ENCODE measurements at places on chromosomes 3 and 15. TPM values are rescaled to one million over a fixed set of nuclear protein-coding genes. Genes with fewer than 3 reads are reported as not detected.

DNA sequence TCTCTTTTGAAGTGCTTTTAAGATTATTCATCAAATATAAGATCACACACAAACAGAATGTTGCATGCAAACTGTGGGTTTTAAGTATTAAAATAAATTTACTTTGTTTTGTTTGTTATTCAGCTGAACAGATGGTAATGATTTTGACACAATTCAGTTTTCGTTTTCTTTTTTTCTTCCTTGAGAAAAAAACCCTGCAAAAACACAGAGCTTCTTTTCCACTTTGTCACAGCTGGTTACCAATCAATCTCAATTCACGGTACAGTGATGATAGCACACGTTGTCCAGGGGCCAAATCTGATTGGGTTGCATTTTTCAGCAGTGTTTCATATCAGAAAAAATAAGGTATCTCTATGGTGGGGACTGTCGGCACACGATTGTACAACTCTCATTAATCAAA lies 473.6 kb downstream of the ROBO2 start:
- no peak for DNase-seq

DNA sequence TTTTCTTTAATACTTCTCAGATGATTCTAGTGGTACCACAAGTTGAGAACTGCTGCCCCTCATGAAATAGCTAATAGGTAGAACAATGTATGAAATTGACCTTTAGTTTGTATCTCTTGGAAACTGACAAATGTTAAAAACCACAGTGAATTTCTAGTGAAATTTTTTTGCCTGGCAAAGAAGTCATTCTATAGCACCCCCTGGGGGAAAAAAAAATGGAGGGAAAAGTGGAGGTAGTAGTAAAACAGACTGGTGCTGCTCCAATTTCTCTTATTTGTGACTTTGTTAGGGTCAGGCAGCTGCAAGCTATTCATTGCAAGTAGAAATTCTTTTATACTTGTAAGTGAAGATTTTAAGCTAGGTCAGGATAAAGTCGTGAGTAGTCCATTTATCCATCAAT lies 605.0 kb downstream of the NLGN1 start:
- DNase-seq, result no peak

GRCh38 chr3:46667061-46667621 lies 26.3 kb downstream of the ALS2CL start:
- DNase-seq, result no peak

GRCh38 chr3:34022147-34022546 lies 223.7 kb downstream of the PDCD6IP start:
- DNase-seq, result no peak

DNA sequence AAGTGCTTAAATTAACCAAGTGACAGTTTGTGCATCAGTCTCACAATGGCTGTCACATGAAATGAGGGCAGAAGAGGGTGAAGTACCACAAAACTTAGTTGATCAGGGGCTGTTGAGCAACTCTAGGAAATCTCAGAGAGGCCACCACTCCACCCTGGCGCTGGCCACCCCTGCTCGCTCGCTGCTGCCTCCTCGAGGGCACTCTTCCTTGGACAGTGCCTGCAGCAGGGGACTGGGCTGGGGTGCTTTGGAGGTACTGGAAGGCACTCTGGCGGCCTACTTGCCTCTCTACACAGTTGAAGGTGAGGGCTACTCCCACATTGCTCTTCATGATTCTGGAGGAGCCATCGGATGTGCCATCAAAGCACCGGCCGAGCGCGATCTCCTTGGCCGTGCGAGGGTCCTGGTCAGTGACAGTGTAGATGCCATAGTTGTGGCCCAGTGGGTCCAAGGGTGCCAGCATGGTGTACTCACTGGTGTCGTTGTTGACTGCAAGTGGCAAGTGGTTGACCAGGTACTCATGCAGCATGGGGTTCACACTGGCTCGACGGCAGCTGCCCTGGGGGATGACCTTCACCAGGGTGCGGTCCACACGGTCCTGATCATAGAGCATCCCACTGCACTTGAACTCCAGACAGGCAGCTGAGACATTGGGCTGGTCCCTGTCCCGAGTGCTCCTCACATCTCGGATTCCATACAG lies 11.6 kb upstream of the CLPX start:
- no peak for DNase-seq

- DNase-seq, result no peak
Observed at GRCh38 chr3:42511736-42512135, 9.3 kb downstream of the VIPR1 start.

- DNase-seq, result peak; percentile 37
Observed at GRCh38 chr15:79872358-79873017, 24.3 kb downstream of the MTHFS start.

- no peak for DNase-seq
Observed at GRCh38 chr3:13057282-13058040, 15.8 kb downstream of the IQSEC1 start.

GRCh38 chr15:84669726-84670125 lies 11.7 kb upstream of the NMB start:
- DNase-seq, result no peak

- DNase-seq, result no peak
Observed at GRCh38 chr3:14434126-14434497, 31.7 kb downstream of the SLC6A6 start.

DNA sequence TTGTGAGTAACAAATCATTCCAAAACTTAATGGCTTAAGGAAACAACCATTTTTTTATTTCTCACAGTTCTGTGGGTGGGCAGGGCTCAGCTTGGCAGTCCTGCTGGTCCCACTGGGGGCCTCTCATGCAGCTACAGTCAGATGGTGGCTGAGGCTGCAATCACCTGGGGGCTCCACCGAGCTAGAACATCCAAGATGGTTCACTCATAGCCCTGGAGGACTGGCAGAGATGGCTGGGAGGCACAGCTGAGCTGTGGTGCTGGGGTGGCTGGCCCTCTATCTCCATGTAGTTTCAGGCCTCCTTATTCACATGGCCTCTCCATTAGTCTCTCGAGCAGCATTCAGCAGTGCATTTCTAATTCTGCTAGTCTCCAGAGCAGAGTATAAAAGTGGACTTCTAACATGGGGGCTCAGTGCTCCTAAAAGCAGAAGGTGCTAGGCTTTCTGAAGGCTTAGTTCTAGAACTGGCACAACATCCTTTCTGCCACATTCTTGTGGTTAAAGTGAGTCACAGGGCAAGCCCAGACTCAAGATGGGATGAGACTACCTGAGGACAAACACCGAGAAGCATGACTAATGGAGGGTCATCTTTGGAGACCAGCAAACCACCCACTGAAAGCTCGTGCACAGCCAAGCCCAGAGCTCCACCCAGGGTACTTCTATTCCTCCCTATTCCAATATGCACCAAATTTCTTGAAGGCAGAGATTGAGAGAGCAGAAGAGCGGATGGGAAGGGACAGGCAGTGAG lies 6.3 kb downstream of the CAV3 start:
- DNase-seq, result no peak

DNA sequence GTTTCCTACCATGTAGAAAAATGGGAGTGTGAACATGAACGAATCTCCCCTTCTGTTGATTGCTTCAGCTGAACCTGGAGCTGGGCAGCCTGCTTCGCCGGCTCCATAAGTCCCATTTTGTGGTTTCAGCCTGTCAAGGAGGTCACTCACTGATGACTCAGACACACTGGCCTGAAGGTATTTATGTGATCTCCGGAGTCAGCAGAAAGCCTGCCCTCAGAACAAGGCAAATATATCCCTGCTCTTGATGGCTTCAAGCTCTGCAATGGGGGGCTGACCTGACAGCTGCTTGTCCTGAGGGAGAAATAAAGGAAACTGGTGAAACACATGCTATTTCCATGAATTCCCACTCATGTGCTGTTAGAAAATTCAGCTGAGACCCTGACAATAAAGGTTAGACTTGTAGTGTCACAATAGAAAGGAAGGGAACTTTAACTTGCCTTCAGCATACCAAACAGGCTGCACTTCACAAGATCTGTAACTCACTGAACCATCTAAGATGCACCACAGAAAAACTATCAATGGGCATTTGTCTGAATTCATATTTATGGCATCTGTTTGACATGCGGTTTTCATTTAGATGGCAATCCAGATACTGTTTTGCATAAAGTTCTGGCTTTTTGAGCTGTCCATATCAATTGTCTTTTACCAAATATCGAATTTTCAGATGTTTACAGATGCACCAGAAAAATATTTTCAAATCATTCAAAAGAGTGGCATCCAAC lies 282.0 kb upstream of the VEPH1 start:
- no peak for DNase-seq

DNA sequence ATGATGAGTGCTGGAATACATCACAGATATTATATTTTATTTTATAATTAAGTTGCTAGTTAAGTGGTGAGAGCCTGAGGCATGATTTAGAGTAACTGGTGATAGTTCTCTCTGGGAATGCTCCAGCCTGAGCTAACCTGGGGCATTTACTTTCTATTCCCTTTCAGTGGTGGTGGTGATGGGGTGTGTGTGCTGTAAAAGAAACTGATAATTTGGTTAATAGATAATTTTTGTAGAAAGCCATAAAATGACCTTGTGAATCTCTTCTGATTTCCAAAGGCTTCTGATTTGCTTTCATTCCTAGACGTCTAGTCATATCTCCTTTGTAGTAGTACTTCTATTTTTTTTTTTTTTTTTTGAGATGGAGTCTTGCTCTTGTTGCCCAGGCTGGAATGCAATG lies 46.8 kb upstream of the DPPA4 start:
- no peak for DNase-seq

GRCh38 chr3:193068365-193068764 lies 150.7 kb upstream of the MB21D2 start:
- no peak for DNase-seq

DNA sequence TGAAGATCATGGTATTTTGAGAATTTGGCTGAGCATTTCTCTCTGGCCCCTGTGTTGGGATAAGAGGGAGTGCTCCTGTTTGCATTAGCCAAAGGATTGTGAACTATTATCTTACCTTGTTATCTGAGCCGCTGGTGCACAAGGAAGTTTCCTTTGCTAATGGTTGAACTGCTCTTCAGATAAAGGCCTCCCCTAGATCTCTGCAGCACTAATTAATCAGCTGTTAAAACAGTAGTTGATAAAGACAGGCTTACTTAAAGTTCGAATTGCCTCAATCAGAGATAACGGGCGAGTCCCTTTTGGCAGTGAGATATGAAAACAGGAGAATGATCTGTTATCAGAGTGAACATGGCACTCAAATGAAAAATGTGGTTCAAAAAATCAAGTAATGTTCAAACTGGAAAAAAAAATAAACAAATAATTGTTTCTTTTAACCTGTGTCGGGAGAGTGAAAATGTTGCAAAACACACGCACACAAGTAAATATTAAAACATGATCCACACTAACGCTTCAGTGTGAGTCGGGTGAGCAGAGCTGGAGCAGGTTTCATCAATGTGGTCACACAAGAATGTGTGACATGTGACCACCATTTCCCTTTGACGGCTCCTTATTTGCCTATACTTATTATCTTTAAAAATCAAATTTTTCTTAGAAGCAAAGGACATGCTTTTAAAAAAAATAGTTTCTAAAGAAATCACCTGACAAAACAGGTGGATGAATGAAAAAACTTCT lies 469.1 kb downstream of the SOX2 start:
- no peak for DNase-seq

DNA sequence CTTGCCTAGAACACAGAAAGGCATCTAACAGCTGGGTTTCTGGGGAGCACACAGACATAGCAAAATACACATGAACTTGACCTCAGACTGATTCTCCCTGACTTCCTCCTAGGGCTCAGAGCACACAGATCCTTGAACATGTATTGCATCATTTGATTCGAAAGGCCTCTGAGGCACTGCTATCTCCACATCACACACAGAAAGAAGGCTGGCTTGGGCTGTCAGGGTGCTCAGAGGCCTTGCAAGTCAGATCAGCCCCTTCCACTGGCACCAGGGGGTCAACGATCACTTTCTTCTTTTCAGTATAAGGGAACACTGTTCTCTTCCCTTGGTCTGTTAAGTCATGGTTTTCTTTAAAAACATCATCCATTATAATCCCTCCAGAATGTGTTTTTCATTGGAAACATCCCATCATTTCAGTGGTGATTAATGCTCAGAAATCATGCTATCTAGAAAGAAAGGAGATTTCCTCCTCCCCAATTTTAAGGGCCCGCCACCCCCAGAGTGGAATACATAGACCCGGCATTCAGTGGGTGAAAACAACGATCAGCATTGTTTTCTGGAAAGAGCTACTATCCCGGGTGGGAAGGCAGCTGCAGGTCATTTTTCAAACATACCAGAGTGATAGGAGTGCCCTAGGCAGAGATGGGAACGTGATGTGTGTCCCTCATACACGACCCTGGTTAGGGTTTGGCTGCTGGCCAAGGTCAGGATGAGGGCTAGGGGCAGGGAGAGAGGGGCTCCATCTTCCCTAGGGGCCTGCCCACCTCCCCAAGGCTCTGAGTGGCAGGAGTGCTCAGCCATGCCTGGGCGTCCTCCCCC lies 253.3 kb upstream of the LYSMD4 start:
- DNase-seq, result no peak

DNA sequence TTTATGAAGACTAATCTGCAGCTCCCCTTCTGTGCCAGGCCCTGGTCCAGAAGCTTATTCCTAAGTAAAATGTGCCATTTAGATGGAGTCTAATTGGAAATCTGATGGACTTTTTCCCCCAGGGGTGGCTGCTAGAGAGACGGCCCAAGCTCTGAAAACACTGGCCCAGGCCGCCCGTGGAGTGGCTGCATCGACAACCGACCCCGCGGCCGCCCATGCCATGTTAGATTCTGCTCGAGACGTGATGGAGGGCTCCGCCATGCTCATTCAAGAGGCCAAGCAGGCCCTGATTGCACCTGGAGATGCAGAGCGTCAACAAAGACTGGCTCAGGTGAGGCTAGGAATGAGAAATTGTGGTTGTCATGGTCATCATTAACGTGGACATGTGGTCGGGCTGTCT lies 305.8 kb upstream of the TPM1 start:
- DNase-seq, result no peak

DNA sequence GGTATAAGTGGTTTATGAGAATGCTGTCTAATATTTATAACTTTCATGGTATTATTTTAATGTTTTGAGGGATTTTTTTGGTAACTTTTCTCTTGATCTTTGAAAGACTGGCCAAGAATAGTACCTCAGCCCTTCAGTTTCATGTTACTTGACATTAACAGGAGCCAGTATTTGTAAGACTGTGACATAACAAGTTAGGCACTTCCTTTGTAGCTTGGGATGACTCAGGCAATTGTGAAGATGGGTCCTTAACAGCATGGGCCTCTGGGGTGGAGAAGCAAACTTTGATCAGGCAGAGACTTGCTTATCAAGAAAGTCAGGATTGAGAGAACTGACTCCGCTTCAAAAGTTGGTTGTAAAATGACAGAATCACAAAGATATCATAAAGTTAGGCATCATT lies 9.5 kb downstream of the LRRC49 start:
- no peak for DNase-seq

GRCh38 chr3:39405687-39406367 lies 693 bp upstream of the RPSA start:
- no peak for DNase-seq

GRCh38 chr3:176839466-176839865 lies 357.8 kb downstream of the TBL1XR1 start:
- DNase-seq, result no peak

GRCh38 chr15:92277776-92278175 lies 115.9 kb upstream of the ST8SIA2 start:
- DNase-seq, result no peak

Gene BTLA
- polyA plus RNA-seq, result 18.6 TPM

Gene RHOV
- polyA plus RNA-seq, result not detected

Gene GABRA5
- polyA plus RNA-seq, result not detected

Gene GAP43
- polyA plus RNA-seq, result not detected

Gene IQCB1
- polyA plus RNA-seq, result 18.7 TPM

Gene NEIL1
- polyA plus RNA-seq, result 2.6 TPM

Gene C2CD4B
- polyA plus RNA-seq, result not detected

Gene ITGB5
- polyA plus RNA-seq, result not detected

Gene PLA2G4D
- polyA plus RNA-seq, result not detected

Gene DAZL
- polyA plus RNA-seq, result not detected
